ENCODE measurements at places on chromosomes 12 and 14.

GRCh38 chr14:94292872-94293577 lies at the start of gene SERPINA10:
Gene SERPINA10 (minus strand): TSS chr14:94293268. CDS start chr14:94290593, 2,675 bp downstream.
- no peak for DNase-seq

GRCh38 chr12:104721936-104722335 lies 236.2 kb downstream of the SLC41A2 start:
- no peak for DNase-seq

DNA sequence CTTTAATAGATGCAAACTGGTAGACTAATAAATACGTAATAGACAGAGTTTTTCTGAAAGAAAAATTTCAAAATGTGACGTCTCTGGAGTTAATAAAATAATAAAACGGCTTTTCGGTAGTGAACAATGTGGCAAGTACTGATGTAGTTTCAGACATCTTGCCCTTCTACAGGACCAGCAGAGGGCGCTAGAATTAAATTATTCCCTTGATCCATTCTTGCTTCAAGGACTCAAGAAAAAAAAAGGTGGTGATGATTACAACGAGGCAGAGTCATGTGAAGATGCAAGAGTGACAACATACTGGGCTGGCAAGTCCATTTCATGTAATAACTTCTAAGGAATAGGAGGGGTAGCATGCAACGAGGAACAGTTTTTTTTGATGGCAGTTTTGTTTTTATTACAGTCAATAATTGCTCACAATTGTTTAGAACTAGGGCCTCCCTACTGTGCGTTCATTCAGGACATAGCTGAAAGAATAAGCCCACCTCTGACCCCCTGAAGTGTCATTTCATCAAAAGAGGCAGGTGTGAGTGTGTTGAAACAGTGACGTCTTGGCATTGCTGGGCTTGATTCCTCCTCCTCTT lies 101.0 kb upstream of the GZMB start:
- DNase-seq = peak; percentile 72

- DNase-seq = no peak
Observed at GRCh38 chr12:60930151-60930550, 1330.1 kb upstream of the USP15 start.

DNA sequence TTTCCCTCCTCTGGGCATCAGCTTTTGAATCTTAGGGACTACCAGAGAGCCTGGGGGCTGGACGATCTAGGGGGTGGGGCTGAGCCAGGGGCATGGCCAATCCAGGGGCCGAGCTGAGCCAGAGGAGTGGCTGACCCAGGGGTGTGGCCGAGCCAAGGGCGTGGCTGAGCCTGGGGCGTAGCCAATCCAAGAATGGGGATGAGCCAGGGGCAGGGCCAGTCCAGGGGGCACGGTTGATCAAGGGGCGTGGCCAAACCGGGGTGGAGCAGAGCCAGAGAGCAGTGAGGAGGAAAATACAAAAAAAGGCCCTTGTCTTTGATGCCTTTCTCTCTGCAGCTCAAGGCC lies 219.3 kb upstream of the NOS1 start:
- DNase-seq = no peak

GRCh38 chr14:97274626-97275025 lies 477.4 kb downstream of the VRK1 start:
- no peak for DNase-seq

DNA sequence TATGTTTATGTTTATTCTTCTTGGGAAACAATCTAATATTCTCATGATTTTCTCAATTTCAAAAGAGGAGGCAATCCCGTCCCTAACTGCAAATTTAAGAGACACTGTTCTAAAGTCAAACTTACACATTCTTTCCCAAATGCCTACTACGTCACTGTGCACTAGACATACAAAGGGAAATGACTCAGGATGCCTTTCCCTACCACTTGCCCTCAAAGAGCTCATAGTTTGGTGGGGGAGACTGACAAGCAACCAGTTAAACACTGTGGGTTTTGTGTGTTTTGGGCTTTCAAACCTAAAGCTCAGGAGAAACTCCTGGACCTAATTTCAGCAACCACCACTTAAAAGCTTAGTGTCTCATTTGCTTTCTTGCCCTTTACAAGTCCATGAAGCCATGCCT lies 58.4 kb downstream of the ATP2B1 start:
- no peak for DNase-seq

Data from MV-4-11 (cell line).